ENCODE measurements at places on chromosomes 2 and 18.

GRCh38 chr2:241226723-241227572 lies 38.5 kb downstream of the ANO7 start:
- no peak for DNase-seq

- no peak for DNase-seq
Measured at GRCh38 chr2:8571301-8571791, 110.5 kb upstream of the ID2 start.

DNA sequence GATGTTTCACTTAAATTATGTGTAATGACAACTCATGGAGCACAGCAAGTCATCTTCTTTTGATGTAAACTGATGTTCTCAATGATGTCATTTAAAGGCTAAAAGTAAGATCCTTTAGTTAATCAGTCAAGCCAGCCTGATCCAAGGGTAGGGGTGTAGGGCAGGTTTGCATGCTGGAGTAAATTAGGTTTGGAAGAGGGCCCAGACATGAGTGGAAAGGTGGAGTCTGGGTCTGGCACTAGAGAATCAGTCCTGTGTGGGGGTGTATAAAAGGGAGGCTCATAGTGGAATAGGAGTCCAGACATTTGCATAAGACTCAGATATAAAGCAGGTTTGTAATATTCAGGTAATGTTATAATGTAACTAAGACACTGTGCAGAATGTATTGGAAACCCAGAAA lies 88.8 kb upstream of the NYAP2 start:
- DNase-seq: no peak

DNA sequence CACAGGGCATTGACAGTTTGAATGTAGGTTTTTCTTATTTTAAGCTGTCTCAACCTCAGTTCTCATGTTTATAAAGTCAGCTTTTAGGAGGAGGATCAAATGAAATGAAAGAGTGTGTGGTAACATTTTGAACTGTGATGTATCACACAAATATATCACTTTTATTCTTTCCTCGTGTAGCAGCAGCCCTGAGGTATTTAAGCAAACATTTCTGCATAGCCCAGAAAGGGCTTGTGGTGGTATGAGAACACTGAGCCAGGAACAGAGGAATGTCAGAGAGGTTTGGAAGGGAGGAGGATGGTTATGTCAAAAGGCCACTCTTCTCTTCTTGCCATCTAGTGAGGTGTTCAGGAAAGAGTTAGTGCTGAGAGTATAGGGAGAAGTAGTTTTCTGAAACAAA lies 150.2 kb downstream of the PARD3B start:
- DNase-seq: peak; percentile 52

GRCh38 chr2:38037757-38038621 lies 38.0 kb downstream of the CYP1B1 start:
- peak; percentile 92 for DNase-seq

GRCh38 chr2:1140389-1141003 lies 189.8 kb downstream of the SNTG2 start:
- DNase-seq: peak; percentile 34

GRCh38 chr2:188077757-188078156 lies 213.9 kb upstream of the GULP1 start:
- no peak for DNase-seq

DNA sequence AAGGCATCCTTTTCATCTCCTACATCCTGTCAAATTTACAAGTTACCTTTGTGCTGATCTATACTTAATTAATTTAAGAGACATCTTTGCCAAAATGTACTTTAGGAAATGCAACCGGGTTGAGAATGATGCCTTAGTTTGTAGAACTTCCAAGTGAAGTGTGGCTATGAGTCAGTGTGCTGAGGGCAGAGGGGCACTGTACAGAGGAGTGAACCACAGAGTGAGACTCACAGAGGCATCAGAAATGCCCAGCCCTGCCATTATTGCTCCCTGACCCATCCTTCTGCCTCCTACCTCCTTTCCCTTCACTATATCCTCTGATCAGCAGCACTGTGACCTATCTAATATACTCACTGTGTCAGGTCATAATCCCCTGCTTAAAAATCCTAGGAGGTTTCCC lies 320.1 kb downstream of the LRRTM1 start:
- DNase-seq: no peak

GRCh38 chr2:51619961-51620360 lies 588.0 kb upstream of the NRXN1 start:
- peak; percentile 23 for DNase-seq
